ENCODE measurements at places on chromosomes 1 and 21. TPM values are rescaled to one million over a fixed set of nuclear protein-coding genes. Genes with fewer than 3 reads are reported as not detected.
A peak's percentile ranks its signal among the peaks of the same experiment; 100 is the strongest.

DNA sequence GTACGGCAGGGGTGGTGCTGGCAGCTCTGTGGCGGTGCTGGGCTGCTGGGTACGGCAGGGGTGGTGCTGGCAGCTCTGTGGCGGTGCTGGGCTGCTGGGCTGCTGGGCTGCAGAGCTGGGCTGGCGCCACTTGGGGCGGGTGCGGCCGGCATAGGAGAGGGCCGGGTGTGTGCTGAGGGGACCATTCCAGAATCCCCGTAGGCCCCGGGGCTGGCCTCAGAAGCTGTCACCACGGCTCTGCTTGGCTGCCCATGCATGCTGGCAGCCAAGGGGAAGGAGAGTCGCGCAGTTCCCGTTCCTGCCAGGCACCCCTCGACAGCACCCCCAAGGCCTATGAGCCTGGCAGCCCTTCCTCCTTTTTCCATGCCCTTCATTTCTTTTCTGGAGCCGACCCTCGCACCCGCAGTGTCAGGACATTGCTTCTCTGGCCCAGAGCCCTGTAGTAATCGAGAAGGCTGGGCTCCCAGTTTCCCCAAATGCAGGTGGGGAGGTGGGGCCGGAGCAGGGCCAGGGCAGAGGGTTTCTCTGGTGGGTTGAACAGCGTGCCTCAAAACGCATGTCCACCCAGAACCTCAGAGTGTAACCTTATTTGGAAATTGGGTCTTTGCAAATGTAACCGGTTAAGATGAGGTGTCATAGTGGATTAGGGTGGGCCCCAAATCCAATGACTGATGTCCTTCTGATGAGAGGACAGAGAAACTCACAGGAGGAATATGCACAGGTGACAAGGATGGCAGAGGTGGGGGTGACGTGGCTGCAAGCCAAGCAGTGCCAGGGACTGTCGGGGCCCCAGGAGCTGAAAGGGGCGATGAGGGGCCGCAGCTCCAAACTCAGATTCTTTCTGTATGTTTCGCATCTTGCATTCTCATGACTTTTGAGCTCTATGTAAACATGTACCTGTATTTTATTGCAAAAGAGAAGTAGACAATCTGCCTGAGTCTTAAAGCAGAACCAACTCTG is 71.0 kb upstream of the ACTRT2 start:
- H3K27ac ChIP-seq = no peak overlapping the region
- no peak for DNase-seq
- H3K27me3 ChIP-seq = peaks cover 3% of the 10 kb centered on the region
- H3K4me1 ChIP-seq = no peaks in the 10 kb centered on the region
- H3K36me3 ChIP-seq = no peaks in the 10 kb centered on the region

Gene PLA2G2F
- total RNA-seq = not detected

DNA sequence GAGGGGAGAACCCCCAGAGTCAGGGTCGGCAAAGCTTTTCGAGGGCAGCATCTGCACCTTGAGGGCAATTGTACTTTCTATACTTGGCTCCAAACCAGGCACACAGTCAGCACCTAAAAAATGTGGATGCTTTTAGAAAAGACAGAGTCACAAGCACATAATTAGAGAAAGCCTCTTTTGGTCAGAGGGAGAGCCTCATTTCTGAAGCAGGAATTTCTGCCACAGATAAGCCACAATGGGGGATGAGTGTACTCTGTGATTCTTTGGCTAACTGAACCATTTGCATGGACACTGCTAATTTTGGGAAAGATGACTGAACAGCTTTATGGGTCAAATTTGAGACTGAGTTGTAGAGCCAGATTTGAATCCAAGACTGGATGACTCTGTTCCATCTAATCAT is 635.7 kb downstream of the KIF26B start:
- H3K27ac ChIP-seq = no peak overlapping the region
- H3K36me3 ChIP-seq = no peaks in the 10 kb centered on the region
- H3K4me3 ChIP-seq = no peak overlapping the region
- no peaks in the 10 kb centered on the region for H3K27me3 ChIP-seq

GRCh38 chr1:179882253-179883039 is at the start of gene TOR1AIP1:
Gene TOR1AIP1 (plus strand): TSS chr1:179882285. CDS start chr1:179882503, 218 bp downstream.
- H3K27me3 ChIP-seq = no peaks in the 10 kb centered on the region
- peaks cover 23% of the 10 kb centered on the region for H3K36me3 ChIP-seq
- H3K27ac ChIP-seq = peak within 1 kb of the TSS; percentile 99
- H3K4me3 ChIP-seq = peak within 1 kb of the TSS; percentile 87
- DNase-seq = peak; percentile 97

DNA sequence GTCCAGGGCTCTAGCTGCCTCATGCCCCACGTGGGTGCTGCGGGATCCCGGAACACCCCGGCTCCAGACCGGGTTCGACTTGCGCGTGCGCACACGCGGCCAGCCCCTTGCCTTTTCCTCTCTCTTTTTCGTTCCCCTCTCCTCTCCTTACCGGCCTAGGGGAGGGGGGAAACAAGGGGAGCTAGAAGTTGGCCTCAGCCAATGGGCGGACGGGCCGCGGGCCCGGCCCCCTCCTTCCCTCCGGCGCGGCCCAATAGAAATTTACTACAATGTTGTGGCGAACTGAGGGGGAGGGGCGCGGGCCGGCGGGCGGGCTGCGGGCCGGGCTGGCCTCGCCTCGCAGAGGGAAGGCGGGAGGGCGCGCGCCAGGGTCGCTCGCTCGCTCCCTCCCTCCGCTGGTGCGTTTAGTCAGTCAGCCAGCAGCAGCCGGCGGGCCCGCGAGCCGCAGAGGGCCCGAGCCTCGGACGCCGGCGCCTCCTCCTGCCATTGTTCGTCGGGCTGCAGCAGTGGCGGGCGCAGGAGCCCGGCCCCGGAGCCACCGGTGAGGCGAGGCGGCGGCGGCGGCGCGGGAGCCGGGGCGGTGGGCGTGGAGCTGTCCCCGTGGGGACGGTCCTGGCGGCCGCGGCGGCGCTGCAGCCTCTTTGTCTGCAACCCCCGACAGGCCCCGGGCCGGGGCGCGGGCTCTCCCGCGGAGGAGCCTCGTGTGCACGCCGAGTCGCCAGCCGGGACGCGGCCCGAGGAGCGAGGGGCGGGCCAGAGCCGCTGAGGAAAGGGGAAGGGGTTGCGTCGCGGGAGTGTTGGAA is at the start of gene EPB41:
Gene EPB41 (plus strand): TSS at position 342 of the 803 bp plus-strand sequence. CDS start 72,869 bp downstream, outside the sequence.
- peak within 1 kb of the TSS; percentile 96 for H3K4me3 ChIP-seq
- peaks cover 30% of the 10 kb centered on the region for H3K36me3 ChIP-seq
- DNase-seq = peak; percentile 94
- no peaks in the 10 kb centered on the region for H3K27me3 ChIP-seq
- H3K27ac ChIP-seq = peak within 1 kb of the TSS; percentile 98

- DNase-seq = no peak
- no peaks in the 10 kb centered on the region for H3K4me1 ChIP-seq
- no peaks in the 10 kb centered on the region for H3K36me3 ChIP-seq
- H3K27ac ChIP-seq = no peak overlapping the region
- no peak overlapping the region for H3K4me3 ChIP-seq
Observed at GRCh38 chr21:16377857-16378256, 648.1 kb downstream of the USP25 start.

DNA sequence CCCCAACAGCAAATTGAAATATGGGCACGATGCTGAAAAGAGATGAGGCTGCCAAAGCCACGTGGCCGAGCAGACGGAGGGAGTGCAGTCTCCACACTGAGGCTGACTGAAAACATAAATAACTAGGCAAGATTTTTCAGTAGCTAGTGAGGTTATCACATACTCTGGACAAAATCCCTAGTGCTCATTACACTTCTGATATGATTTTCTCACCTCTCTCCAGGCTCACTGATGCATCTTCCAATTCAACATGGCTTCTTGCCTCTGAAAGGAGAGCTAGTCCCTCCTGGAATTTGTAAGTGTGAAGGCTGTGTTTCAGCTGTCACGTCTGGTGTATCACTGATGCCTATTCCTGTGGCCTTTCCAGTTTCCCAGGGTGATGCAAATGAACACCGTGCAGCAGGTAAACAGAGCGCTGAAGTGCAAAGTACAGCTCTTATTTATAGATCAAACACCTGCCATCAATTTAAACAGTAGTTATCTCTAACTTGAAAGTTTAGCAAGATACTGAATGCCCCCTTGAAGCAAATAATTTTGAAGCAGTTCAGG is 656.1 kb downstream of the KIF26B start:
- H3K4me3 ChIP-seq = no peak overlapping the region
- H3K27ac ChIP-seq = no peak overlapping the region
- peaks cover 3% of the 10 kb centered on the region for H3K4me1 ChIP-seq
- no peak for DNase-seq

- DNase-seq = no peak
- no peaks in the 10 kb centered on the region for H3K4me1 ChIP-seq
- H3K36me3 ChIP-seq = no peaks in the 10 kb centered on the region
- no peak overlapping the region for H3K27ac ChIP-seq
- peaks cover 5% of the 10 kb centered on the region for H3K27me3 ChIP-seq
Observed at GRCh38 chr1:47951026-47951425, 46.2 kb downstream of the TRABD2B start.

- peak overlapping the region; percentile 84 for H3K4me3 ChIP-seq
- no peak for DNase-seq
- peaks cover 2% of the 10 kb centered on the region for H3K36me3 ChIP-seq
- H3K27ac ChIP-seq = peak overlapping the region; percentile 87
- peaks cover 14% of the 10 kb centered on the region for H3K27me3 ChIP-seq
Observed at GRCh38 chr1:201153474-201154388, 543 bp downstream of the TMEM9 start.

- H3K27ac ChIP-seq = peak overlapping the region; percentile 87
- H3K4me3 ChIP-seq = peak overlapping the region; percentile 94
- H3K27me3 ChIP-seq = no peaks in the 10 kb centered on the region
- no peak for DNase-seq
- peaks cover 32% of the 10 kb centered on the region for H3K4me1 ChIP-seq
- H3K36me3 ChIP-seq = peaks cover 2% of the 10 kb centered on the region
Observed at GRCh38 chr1:44355582-44356305, 687 bp upstream of the ERI3 start.

DNA sequence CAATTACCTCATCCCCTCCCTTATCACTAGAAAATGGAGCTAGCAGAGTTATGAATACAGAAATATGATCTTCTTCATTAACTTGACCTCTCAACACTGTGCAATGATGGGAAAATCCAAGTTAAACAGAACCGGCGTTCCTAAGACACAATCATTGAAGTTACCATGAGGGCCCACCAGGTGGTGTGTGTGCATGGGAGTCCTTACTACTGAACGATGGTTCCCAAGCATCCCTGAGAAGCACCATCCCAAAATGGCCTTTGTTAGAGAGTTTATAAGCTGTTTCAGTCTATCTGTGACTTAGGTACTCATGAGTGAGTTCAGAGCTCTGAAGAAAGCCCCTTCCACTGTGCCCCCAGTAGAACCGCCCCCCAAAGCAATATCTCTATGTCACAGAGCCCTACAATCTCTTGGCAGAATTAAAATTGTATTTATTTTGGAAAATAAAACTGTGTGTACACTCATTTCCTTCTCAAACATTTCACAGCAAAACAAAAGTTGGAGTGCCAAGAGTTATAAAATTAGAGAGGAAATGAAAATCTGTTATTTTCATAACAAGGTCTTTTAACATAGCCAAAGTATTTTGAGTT is 56.8 kb downstream of the PLD5 start:
- no peaks in the 10 kb centered on the region for H3K27me3 ChIP-seq
- DNase-seq = no peak
- H3K27ac ChIP-seq = no peak overlapping the region
- no peaks in the 10 kb centered on the region for H3K36me3 ChIP-seq
- no peak overlapping the region for H3K4me3 ChIP-seq
- H3K4me1 ChIP-seq = no peaks in the 10 kb centered on the region

DNA sequence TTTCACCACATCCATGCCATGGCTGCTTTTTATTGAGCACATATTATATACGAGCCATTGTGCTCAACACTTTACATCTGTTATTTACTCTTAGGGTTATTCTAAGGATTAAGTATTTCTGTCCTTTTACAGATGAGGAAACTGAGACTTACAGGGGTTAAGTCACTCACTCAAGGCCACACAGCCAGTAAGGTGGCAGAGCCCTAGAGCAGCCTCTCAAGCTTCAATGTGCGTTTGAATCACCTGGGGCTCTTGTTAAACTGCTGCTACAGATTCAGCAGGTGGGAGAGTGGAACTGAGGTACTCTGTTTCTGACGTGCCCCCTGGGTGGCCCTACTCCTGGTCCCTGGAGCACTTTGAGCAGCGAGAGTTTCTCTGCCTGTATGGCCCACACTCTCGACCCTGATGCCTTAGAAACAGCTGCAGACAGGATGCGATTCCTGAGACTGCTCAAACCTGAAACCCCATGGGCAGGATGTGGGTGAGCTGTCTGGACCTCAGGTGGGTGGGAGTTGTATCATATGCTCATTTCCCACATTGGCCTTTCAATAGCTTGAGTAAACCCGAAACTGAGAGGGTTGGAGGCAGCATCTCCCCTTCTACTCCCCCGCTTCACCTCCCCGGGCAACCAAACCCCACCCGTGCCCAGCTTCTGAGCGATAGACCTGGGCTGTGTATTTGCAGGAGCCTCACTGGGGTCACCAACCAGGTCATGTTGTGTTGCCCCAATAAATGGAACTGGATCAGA is 59.3 kb downstream of the MAN1C1 start:
- H3K4me3 ChIP-seq = peak overlapping the region; percentile 45
- DNase-seq = peak; percentile 91
- H3K4me1 ChIP-seq = peaks cover 82% of the 10 kb centered on the region
- H3K36me3 ChIP-seq = peaks cover 59% of the 10 kb centered on the region

DNA sequence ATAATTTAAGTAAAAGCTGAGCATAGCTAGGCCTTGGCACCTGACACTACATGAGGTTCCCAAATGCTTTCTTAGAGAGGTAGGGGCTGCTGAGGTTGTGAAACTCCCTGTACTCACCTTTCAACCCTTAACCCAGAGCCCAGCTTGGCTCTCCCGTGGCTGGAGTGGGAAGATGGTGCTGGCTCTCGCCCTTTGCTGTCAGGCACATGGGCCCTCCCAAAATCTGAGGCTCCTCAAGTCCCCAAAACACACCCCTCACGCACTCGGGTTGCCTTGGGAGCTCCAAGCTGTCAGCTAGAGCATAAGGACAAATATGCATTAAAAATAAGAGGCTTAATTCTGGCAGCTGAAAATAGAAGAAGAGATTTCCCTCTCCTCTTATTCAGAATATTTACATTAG is 46.7 kb upstream of the PLPPR4 start:
- no peaks in the 10 kb centered on the region for H3K36me3 ChIP-seq
- H3K27me3 ChIP-seq = no peaks in the 10 kb centered on the region
- no peak overlapping the region for H3K27ac ChIP-seq
- H3K4me1 ChIP-seq = no peaks in the 10 kb centered on the region
- DNase-seq = no peak

- H3K4me1 ChIP-seq = no peaks in the 10 kb centered on the region
- no peaks in the 10 kb centered on the region for H3K27me3 ChIP-seq
- no peak overlapping the region for H3K4me3 ChIP-seq
- no peak for DNase-seq
- H3K36me3 ChIP-seq = no peaks in the 10 kb centered on the region
Observed at GRCh38 chr1:33710967-33711366, 152.9 kb upstream of the HMGB4 start.

- no peak for DNase-seq
- H3K27me3 ChIP-seq = no peaks in the 10 kb centered on the region
- no peak overlapping the region for H3K4me3 ChIP-seq
Observed at GRCh38 chr21:17925899-17926298, 106.7 kb upstream of the C21orf91 start.

GRCh38 chr1:24927988-24928688 is 1.9 kb downstream of the RUNX3 start:
- H3K4me1 ChIP-seq = peaks cover 65% of the 10 kb centered on the region
- H3K4me3 ChIP-seq = peak overlapping the region; percentile 94
- DNase-seq = no peak

Gene MYBPH
- not detected for total RNA-seq

Gene ARHGEF16
- not detected for total RNA-seq

Gene GUCA2B
- not detected for total RNA-seq

GRCh38 chr1:25110036-25110435 is 122.3 kb downstream of the SYF2 start:
- no peak overlapping the region for H3K27ac ChIP-seq
- H3K27me3 ChIP-seq = peaks cover 12% of the 10 kb centered on the region
- peaks cover 25% of the 10 kb centered on the region for H3K4me1 ChIP-seq
- peaks cover 12% of the 10 kb centered on the region for H3K36me3 ChIP-seq

Gene BCAN
- not detected for total RNA-seq

Gene FRRS1
- 2.1 TPM for total RNA-seq

All from activated CD4-positive, alpha-beta T cell treated with anti-CD3 and anti-CD28 coated beads, Interleukin-2, amount 10 ng/mL, durations not matched to agents 7 days and 5 days (primary cell).